ENCODE measurements at places on chromosomes 13 and 19.

- DNase-seq, result no peak
These were observed 9.7 kb upstream of the SLITRK5 start for GRCh38 chr13:87661471-87661870.

DNA sequence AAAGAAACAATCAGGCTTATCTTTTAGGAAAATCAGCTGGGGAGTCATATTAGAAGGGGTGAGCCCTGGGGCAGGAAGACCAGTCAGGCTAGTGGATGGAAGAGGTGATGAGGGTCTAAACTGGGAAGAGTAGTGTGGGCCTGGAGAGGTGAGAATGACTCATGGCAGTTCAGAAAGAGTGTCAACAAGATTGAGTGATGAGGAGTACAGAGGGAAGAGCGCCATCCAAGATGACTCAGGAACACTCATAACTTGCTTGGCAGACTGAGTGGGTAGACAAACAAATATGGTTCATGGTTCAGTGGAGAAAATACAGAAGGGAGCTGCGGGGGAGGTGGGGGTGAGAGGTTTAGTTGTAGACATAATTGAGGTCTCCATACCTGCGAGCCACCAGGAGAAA lies 17.3 kb upstream of the CLDN10 start:
- DNase-seq, result no peak

- DNase-seq, result peak; percentile 97
These were observed at the start of gene RPS5 for GRCh38 chr19:58386576-58387337. Gene RPS5 (plus strand): TSS chr19:58387269. CDS start chr19:58388138, 869 bp downstream.

DNA sequence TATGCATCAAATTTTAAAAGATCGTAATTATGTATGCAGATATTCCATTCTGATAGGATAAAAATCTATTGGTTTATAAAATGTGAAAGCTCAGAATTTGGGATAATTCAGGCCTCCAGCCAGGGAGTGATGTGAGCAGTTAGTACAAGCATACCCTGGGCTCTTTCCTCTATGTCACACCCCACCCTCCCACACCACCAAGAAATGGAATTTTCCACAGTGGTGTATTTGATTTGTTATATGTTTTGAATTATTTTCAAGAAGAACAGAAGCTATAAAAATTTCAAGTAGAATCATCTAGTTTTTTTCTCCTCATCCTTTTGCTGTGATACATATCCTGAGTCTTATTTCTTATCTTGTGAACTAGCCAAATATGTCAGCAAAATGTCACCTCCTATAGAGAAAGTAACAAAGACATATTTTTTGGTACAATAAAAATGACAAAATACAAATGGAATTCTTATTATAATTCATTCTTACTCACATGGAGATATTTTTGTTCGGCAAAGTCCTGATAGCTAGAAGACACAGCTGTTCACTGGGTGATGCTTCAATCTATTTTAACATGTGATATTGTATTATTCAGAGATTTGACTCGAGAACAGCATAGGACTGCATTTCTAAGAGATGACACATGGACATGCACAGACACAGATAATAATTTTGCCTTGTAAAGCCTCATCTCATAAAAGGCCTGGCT lies 61.2 kb upstream of the FRY start:
- no peak for DNase-seq

- peak; percentile 16 for DNase-seq
These were observed 2.0 kb downstream of the MED25 start for GRCh38 chr19:49820125-49820524.

GRCh38 chr19:18904334-18905057 lies 8.5 kb upstream of the CERS1 start:
- no peak for DNase-seq

- DNase-seq, result no peak
These were observed 1.9 kb downstream of the PEX11G start for GRCh38 chr19:7486923-7487322.
